ENCODE measurements at places on chromosomes 11 and 22. TPM values are rescaled to one million over a fixed set of nuclear protein-coding genes. Genes with fewer than 3 reads are reported as not detected.

Gene TSPAN18
- total RNA-seq = not detected

Gene RIBC2
- under 0.01 TPM for total RNA-seq

Gene C22orf42
- not detected for total RNA-seq

Gene FIBIN
- 25.6 TPM for total RNA-seq

Gene RAB3IL1
- 19.2 TPM for total RNA-seq

Gene A4GALT
- 35.8 TPM for total RNA-seq

Gene C11orf86
- not detected for total RNA-seq

Gene POLD3
- total RNA-seq = 9.3 TPM

Gene KRTAP5-9
- total RNA-seq = not detected

Gene CDC42BPG
- 0.15 TPM for total RNA-seq

Gene ADM2
- 2.3 TPM for total RNA-seq

Gene FRMD8
- 51.8 TPM for total RNA-seq

Gene SLC1A2
- 3.3 TPM for total RNA-seq

Gene SERPIND1
- total RNA-seq = not detected

Gene XKR3
- total RNA-seq = under 0.01 TPM

Gene SEPTIN5
- 9.6 TPM for total RNA-seq

Gene MPEG1
- total RNA-seq = not detected

Gene OR52H1
- total RNA-seq = 0.73 TPM

Gene OR10G4
- total RNA-seq = not detected

Gene TMEM179B
- 40.7 TPM for total RNA-seq

Gene GLYAT
- not detected for total RNA-seq

Gene MALAT1
- 13,561 TPM for total RNA-seq

Gene PNPLA5
- 0.50 TPM for total RNA-seq

Gene SERPINH1
- 1,589 TPM for total RNA-seq

Gene SLC37A2
- total RNA-seq = 2.0 TPM

Gene PARVG
- total RNA-seq = not detected

Gene CASP1
- 26.6 TPM for total RNA-seq

Gene TNNI2
- total RNA-seq = not detected

Gene EIF3L
- total RNA-seq = 409 TPM

Gene GP1BB
- total RNA-seq = 6.6 TPM
